Daoy (cell line): ENCODE measurements at places on chromosomes 1 and 21.

GRCh38 chr1:232932486-232933425 is 17.7 kb upstream of the NTPCR start:
- no peak for DNase-seq

DNA sequence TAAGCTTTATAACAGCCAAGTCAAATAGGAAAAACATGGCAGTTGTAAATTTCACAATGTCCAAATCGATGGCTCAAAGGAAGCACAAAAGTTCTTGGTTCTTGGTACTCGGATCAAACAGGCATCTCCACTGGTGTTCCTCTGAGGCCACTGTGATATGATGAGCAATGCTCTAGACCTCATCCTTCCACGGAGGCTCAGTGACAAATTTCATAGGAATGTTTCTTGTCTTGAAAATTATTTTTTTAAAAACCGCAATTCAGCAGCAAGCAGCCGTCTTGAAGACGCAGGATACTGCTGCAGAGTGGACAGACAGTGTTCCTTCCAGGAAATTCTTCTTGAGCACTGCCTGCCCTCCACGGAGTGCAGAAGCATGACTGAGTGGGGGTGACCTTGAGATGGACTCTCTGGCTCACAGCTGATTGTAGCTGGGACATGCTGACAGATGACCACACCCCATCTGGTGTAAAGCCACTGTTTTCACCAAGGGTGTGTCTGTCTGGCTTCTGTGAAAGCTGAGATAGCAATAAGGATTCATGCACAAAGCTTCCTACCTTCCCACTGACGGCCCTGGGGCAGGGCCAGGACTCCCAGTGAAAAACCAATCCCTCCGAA is 61.9 kb downstream of the TIAM1 start:
- DNase-seq = peak; percentile 85

- DNase-seq = peak; percentile 48
These were observed 423.0 kb downstream of the RPS6KC1 start for GRCh38 chr1:213474054-213474453.

- no peak for DNase-seq
These were observed 10.8 kb upstream of the UBXN10 start for GRCh38 chr1:20174937-20175666.

- peak; percentile 20 for DNase-seq
These were observed 228.5 kb downstream of the RHOU start for GRCh38 chr1:228963795-228964177.

DNA sequence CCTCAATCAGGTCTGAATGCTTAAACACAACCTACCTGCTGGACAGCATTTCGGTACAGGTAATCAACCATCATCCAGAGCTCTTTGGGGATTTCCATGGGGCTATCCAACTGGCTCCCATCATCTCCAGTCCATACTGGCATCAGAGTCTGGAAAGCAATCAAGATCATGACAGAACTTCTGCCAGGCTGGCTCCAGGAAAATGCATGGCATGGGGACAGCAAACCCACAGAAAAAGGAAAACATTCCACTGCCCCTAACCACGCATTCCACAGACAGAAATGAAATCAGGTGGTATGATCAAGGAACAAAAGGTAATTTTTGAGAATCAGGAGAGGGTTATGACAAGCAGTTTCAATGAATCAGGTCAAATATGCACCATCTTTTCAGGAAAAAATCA is 9.1 kb upstream of the MTF1 start:
- DNase-seq = no peak

GRCh38 chr1:178486100-178487069 is 10.4 kb downstream of the CLEC20A start:
- no peak for DNase-seq

DNA sequence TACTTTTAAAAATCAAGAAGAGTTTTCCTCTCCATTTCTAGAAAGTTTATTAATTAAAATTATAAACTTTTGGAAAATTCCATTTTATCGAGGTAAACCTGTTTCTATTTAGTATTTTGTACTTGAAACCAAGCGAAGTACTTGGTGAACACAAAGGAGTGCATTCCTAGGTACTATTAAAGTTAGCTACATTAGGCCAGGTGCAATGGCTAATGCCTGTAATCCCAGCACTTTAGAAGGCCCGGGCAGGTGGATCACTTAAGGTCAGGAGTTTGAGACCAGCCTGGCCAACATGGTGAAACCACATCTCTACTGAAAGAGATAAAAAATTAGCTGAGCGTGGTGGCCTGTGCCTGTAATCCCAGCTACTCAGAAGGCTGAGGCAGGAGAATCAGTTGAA is 292.2 kb downstream of the NTNG1 start:
- no peak for DNase-seq

- no peak for DNase-seq
These were observed 37.9 kb upstream of the DUSP10 start for GRCh38 chr1:221779771-221780170.

- peak; percentile 16 for DNase-seq
These were observed 25.9 kb downstream of the CYP2J2 start for GRCh38 chr1:59900640-59901039.

- no peak for DNase-seq
These were observed 233.0 kb downstream of the RWDD3 start for GRCh38 chr1:95467036-95467435.
